GM23338 (cell line): ENCODE measurements at places on chromosomes 3 and 15. TPM values are rescaled to one million over a fixed set of nuclear protein-coding genes. Genes with fewer than 3 reads are reported as not detected.

- DNase-seq: no peak
- no peaks in the 10 kb centered on the region for H3K36me3 ChIP-seq
- no peaks in the 10 kb centered on the region for H3K27me3 ChIP-seq
- peaks cover 11% of the 10 kb centered on the region for H3K4me1 ChIP-seq
These were observed 353.7 kb upstream of the SGO1 start for GRCh38 chr3:20539666-20540065.

DNA sequence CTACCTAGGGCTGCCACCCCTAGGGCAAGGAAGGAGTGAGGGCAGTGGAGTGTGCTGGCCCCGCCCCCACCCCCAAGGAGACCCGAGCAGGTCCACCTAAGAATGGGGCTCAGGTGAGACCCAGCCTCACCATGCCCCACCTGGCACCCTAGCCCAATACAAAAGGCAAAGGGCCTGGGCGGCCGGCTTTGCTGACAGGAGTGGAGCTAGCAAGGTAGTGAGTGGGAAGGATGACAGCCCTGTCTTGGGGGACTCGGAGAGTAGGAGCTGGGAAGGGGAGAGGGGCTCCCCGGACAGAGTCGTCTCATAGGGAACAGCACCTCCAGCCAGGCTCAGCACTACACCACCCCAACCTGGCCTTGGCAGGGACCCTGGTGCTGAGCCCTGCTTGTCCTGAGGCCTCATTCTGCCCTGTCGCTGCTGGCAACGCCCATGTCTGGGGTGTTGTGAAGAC lies 12.1 kb downstream of the C15orf39 start:
- H3K27ac ChIP-seq: no peak overlapping the region
- H3K4me3 ChIP-seq: no peak overlapping the region
- no peaks in the 10 kb centered on the region; the same call in 1 of the 2 replicates for H3K4me1 ChIP-seq
- H3K36me3 ChIP-seq: peaks cover 5% of the 10 kb centered on the region; the same call in 1 of the 2 replicates
- no peak for DNase-seq

DNA sequence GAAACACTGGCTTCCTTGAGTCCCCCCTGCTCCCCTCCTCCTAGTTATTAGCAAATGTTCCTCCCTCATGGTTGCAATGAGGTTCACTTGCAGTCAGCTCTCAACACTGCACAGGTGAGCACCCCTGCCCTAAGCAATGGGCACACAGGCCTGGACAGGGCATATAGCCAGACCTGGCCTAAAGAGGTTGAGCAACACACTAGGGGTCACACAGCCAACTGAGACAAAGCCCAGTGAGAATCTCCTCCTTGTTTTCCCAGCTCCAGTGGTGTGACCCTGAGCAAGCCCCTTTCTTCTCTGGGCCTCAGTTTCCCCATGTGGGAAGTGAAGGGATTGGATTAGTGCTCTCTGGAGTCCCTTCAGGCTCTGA lies 49.9 kb downstream of the ATP2B2 start:
- no peak overlapping the region for H3K27ac ChIP-seq
- DNase-seq: no peak
- no peaks in the 10 kb centered on the region for H3K27me3 ChIP-seq
- H3K36me3 ChIP-seq: no peaks in the 10 kb centered on the region

FBXO40 gene
- 0.03 and 0.23 TPM in 2 replicates for total RNA-seq

GRK7 gene
- total RNA-seq: not detected in 2 replicates

PLA2G4F gene
- total RNA-seq: not detected in 2 replicates

CADM2 gene
- total RNA-seq: 13.3 and 16.4 TPM in 2 replicates

POU1F1 gene
- total RNA-seq: not detected in 2 replicates
